Activated CD8-positive, alpha-beta T cell treated with anti-CD3 and anti-CD28 coated beads for 36 hours (primary cell): ENCODE measurements at places on chromosomes 1 and 21. TPM values are rescaled to one million over a fixed set of nuclear protein-coding genes. Genes with fewer than 3 reads are reported as not detected.

DNA sequence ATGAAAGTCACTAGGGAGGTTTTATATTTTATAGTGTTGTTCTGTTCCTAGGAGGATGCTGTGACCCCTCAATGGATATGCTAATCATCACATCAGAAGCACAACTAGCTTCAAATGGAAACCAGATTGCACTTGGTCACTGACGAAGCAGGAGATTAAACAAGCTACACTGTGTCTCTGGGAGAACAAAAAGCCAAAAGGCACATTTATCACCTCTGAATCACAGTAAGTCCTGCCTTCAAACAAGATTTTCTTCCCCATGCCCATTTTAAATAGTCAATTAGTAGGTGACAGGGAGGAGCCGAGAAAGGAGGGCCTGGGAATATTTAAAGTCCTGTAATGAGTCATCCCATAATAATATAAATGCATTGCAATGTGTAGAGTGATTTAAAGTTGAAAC is 38.1 kb downstream of the RGS2 start:
- no peak for DNase-seq

GRCh38 chr1:107010582-107010981 is 45.9 kb upstream of the PRMT6 start:
- DNase-seq = no peak

DNA sequence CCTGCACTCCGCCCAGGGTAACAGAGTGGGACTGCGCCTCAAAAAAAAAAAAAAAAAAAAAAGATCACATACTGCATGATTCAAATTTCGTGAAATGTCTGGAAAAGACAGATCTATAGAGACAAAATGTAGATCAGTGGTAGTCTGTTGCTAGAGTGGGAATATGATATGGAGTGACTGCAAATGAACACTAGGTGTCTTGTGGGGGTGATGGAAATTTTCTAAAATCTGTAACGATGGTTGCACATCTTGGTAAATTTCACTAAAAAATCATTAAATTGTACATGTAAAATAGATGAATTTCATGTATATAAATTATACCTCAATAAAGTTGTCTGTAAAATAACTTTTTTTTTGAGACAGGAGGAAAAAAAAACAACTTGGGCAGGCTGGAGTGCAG is 5.5 kb downstream of the AIDA start:
- no peak for DNase-seq

DNA sequence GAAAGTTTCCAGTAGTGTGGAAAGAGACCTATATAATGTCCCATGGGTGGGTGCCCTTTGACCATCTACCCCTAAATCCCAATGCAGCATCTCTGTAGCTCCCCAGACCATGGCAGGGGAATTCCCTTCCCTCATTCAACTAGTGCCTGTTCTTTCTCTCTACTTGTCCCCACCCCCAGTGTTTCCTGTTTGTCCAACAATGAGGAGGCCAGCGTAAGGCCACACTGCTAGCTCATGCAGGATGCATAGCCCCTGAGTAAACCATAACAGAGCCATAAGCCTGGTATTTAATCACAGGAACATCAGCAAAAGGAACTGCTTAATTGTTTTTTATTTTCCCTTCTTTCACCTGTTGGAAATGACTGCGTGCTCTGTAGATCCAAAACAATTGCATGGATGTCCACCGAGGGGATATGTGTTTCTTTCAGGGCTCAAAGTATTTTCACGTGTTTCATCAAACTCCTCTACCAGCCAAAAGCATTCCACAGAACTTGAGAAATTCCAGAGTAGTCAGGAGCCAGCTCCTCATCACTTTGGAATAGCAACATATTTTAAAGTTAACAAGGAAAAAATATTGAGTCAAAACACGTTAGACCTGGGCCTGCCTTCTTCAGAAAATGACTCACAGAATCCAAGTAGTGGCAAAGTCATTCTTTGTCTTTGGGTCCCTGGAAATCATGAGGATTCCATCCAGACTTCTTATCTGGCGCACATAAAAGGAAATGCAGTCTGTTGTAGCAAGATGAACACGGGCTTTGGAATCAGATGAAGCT is 162.5 kb upstream of the SGIP1 start:
- peak; percentile 60 for DNase-seq

DNA sequence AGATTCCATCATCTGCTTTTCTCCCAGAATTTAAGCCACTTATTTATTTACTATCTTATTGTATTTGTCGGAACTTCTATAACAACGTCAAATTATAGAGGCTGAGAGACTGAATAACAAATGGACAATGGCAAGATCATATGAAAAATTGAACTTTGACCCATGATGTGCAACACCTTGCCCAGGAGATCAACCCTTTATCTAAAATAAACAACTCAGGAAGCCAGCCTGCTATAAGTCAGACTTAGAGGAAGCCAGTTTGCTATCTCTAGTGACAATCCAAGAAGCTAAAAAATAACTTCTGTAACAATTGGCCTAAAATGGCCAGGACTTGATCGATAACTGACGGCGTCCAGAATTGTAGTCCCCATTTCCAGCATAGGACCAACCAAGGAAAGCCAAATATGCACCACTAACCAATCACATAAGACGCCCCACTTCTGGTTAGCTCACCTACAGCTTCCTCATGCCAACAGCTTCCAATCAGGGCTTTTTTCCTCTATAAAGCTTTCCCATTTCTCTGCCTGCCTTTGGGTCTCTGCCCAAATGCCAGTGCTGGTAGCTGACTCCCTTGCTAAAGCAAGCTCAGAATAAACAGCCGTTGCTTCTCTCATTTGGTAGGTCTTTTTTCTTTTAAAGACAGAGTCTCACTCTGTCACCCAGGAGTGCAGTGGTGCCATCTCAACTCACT is 28.5 kb downstream of the ANP32E start:
- no peak for DNase-seq

DNA sequence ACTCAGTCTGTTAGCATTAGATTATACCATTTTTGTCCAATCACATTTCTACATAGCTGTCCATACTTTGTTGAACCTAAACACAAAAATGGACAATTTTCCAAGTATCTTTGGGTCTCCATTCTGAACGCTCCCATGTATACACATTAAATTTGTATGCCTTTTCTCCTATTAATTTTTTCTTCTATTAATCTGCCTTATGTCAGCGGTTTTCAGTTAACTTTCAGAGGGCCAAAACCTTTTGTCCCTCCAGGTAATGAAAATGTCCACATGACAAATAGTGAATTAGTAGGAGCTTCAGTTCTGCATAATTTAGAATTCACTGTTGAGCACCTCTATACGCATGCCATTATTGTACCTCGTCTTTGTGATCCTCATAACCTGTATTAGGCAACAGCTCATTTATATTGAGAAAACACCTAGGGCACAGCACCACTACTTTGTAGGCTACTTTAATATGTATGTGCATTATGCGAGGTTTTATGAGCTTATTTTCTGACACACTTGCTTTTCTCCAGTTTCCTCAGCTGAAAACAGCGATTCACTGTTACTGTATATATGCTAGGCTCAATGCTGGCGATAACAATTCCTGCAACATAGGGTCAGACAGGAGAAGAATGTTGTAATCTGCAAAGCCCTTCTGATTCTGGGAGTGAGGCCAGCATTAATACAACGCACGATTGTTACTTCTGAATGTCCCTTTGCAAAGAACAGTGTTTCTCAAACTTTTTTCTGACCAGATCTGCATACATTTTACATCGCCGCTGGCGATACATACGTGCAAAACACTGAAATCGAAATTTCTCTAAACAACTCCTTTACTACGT is 1.1 kb upstream of the ABCD3 start:
- DNase-seq = no peak

DNA sequence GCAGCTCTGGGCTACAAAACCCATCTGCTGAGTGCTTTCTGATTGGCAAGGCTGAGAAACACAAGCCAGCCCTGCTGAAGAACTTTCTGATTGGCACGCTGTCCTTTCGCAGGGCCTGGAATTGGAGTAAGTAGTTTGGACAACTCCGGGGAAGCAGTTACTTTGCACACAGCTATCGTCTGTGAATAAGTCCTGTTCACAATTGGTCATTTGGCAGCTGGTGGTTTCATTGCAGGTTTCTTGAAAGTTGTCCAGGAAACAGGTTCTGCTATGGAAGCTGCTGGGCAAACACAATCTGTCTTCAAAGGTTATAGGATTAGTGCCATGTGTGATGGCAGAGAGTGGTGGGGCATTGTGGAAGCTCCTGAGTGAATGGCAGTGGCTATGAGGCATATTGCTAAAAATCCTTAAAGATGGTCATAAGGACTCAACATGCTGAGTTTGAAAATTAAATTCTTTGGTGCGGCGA is at the start of gene KRTAP27-1:
TSS of gene KRTAP27-1 (minus strand) at position 419 of the 469 bp plus-strand sequence. CDS start at position 393, 26 bp downstream.
- DNase-seq = no peak

- no peak for DNase-seq
These were observed 50.8 kb downstream of the CHD5 start for GRCh38 chr1:6129313-6129712.

DNA sequence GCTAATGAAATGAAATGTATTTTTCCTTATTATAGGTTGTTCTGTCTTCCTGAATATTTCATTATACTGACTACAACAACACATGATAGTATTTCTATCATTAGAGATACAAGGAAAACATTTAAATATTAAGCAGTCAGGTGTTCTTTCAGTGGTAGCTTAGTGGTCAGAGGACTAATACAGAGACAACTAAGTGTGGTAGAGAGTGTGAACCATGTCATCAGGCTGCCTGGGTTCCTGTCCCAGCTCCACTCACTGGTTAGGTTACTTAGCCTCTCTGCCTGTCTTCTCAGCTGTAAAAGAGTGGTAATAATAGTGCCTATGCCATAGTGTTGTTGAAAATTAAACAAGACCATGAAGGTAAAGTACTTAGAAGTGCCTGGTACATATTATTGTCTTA is 3.9 kb downstream of the UAP1 start:
- DNase-seq = peak; percentile 8

DNA sequence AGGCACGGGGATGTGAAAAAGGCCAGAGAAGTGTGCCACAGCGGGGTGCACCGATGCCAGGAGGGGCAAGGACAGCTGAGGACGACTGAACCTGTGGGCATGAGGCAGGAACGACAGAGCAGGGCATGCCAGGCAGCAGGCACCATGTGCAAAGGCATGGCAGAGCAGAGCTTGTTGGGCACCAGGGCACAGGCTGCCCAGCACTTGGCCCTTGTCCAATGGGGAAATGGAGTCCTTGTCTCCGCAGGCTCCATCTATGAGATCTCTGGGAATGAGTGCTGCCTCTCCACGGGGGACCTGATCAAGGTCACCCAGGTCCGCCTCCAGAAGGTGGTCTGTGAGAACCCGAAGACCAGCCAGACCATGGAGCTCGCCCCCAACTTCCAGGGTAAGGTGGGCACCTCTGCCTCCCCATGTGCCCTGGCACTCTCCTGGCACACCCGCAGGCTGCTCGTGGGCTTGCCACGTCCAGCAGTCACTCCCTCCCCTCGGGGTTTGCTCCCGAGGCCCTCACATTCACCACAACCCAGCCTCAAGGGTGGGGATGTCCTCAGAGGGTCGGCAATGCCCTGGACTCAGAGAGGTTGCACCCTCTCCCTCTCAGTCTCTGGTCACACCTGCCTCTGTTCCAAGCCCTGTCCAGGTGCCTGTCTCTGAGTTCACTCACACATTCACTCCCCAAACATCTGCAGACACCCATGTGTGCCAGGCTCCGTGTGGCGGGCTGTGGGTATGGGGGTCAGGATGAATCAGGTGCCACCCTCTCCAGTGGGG is 4.2 kb downstream of the THEMIS2 start:
- DNase-seq = no peak

DNA sequence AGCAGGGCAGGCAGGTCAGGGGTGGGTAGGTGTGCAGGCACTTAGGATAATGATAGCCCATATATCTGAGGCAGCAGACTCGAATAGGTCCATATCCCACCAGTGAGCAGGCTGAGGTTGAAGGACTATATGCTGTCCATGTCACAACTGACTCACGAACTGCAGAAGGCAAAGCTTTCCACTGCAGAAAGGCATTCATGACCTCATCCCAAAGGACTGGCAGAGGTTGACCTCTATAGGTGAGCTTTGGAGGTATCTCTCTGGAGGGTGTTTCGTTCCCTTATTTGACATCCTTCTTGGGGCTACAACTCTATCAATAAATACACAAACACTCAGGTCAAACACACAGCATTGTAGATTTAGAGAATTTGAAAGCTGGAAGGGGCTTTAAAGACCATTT is 42.8 kb upstream of the MARK1 start:
- no peak for DNase-seq

Gene PATJ
- 8.1 TPM for total RNA-seq

Gene HSPB7
- not detected for total RNA-seq

Gene NOC2L
- total RNA-seq = 138 TPM

Gene OR2AK2
- total RNA-seq = not detected

Gene EPHA2
- total RNA-seq = not detected

Gene NGF
- total RNA-seq = not detected
